Glomerular endothelial cell (primary cell): ENCODE measurements at places on chromosomes 13 and 19. TPM values are rescaled to one million over a fixed set of nuclear protein-coding genes. Genes with fewer than 3 reads are reported as not detected.

DNA sequence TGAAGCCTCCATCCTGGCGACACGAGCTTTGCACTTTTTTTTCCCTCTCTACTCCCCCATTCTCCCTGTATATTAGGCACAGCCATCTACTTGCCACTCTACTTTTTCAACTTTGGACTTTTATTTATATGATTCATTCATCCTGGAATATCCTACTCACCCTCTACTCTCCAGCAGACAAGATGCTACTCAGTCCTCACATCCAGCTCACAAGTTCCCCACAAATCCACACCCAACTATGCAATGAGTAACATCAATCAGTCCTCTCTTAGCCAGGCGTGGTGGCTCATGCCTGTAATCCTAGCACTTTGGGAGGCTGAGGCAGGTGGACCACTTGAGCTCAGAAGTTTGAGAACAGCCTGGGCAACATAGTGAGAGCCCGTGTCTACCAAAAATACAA, 23.9 kb upstream of the URAD start:
- DNase-seq = no peak

The RFPL4A gene
- total RNA-seq = not detected in 2 replicates

GRCh38 chr19:6531163-6531955, 533 bp downstream of the TNFSF9 start:
- DNase-seq = no peak

The NPHS1 gene
- total RNA-seq = not detected in 2 replicates

GRCh38 chr13:113959198-113959597, 14.7 kb downstream of the C13orf46 start:
- DNase-seq = no peak

DNA sequence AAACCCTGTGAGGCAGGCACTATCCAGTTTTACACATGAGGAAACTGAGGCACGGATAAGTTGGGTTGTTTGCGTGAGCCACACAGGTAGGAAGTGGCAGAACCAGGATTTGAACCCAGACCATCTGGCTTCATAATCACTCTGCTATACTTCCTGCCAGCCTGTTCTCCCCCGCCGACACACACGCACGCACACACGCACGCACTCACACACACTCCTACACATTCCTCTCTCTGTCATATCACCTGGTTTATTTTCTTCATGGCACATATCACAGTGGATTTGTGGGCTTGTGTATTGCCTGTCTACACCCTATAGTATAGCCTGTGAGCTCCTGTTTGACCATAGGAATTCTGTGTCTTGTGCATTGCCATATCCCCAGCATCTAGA, 140.0 kb downstream of the SIPA1L3 start:
- DNase-seq = no peak

- DNase-seq = no peak
These were observed 10.0 kb upstream of the IZUMO2 start for GRCh38 chr19:50173127-50173526.

The PCID2 gene
- 35.0 and 40.1 TPM in 2 replicates for total RNA-seq

The CEACAM5 gene
- not detected in 2 replicates for total RNA-seq

- DNase-seq = no peak
These were observed 314.7 kb downstream of the OLFM4 start for GRCh38 chr13:53343361-53343744.

The MYO16 gene
- 0.23 TPM in 1 of 2 replicates, not detected in the other for total RNA-seq

GRCh38 chr19:51458051-51458645, at the start of gene SIGLEC8:
Gene SIGLEC8, minus strand, starts transcription at chr19:51458454. Its CDS starts 67 bp downstream, at chr19:51458387.
- DNase-seq = no peak

- DNase-seq = no peak
These were observed 25.2 kb downstream of the IGFL1 start for GRCh38 chr19:46254776-46255175.

- DNase-seq = no peak
These were observed 1181.9 kb downstream of the OLFM4 start for GRCh38 chr13:54210397-54211049.

GRCh38 chr19:31015778-31016177, 333.5 kb downstream of the TSHZ3 start:
- DNase-seq = no peak

DNA sequence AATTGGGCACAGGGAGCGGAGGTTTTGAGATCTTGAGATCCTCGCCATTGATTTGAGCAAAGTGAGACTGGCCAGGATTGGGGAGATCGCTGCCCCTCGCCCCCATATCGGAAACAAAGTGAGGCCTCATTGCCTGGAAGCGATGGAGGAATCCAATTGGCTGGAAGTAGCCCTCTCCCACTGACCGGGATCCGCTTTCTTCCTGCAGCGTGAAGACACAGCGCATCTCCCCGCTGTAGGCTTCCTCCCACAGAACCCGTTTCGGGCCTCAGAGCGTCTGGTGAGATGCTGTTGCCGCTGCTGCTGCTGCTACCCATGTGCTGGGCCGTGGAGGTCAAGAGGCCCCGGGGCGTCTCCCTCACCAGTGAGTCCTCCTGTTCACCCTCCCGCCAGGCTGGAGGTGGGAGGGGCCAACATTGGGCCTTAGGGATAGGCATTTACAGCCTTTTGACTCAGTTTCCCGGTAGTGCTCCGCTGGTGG, 438 bp downstream of the PRKCSH start:
- DNase-seq = no peak

The GPR12 gene
- total RNA-seq = not detected in 2 replicates

The ZNF665 gene
- total RNA-seq = 1.9 and 2.5 TPM in 2 replicates

- DNase-seq = no peak
These were observed 5.6 kb upstream of the DPF1 start for GRCh38 chr19:38229585-38230073.

GRCh38 chr19:16878181-16878965, 10.4 kb upstream of the F2RL3 start:
- DNase-seq = no peak

GRCh38 chr13:106241974-106242953, 293.2 kb downstream of the EFNB2 start:
- DNase-seq = no peak

- no peak for DNase-seq
These were observed 160.5 kb downstream of the OLFM4 start for GRCh38 chr13:53189162-53189561.

GRCh38 chr19:17240062-17240752, 5.5 kb downstream of the NR2F6 start:
- no peak for DNase-seq

The TFPT gene
- total RNA-seq = 58.5 and 63.2 TPM in 2 replicates

GRCh38 chr13:109212650-109213049, 573.7 kb downstream of the IRS2 start:
- DNase-seq = no peak

The POU2F2 gene
- 7.4 and 10.7 TPM in 2 replicates for total RNA-seq

The ZNF888 gene
- total RNA-seq = 2.1 and 2.4 TPM in 2 replicates

GRCh38 chr19:11505032-11505503, 571 bp downstream of the ZNF653 start:
- DNase-seq = no peak

The TICAM1 gene
- total RNA-seq = 12.0 and 16.7 TPM in 2 replicates

GRCh38 chr19:10211061-10211460, 16.3 kb upstream of the DNMT1 start:
- DNase-seq = no peak

GRCh38 chr13:27044837-27045570, 126.6 kb downstream of the USP12 start:
- no peak for DNase-seq

- no peak for DNase-seq
These were observed 23.8 kb downstream of the DEDD2 start for GRCh38 chr19:42193706-42194105.

DNA sequence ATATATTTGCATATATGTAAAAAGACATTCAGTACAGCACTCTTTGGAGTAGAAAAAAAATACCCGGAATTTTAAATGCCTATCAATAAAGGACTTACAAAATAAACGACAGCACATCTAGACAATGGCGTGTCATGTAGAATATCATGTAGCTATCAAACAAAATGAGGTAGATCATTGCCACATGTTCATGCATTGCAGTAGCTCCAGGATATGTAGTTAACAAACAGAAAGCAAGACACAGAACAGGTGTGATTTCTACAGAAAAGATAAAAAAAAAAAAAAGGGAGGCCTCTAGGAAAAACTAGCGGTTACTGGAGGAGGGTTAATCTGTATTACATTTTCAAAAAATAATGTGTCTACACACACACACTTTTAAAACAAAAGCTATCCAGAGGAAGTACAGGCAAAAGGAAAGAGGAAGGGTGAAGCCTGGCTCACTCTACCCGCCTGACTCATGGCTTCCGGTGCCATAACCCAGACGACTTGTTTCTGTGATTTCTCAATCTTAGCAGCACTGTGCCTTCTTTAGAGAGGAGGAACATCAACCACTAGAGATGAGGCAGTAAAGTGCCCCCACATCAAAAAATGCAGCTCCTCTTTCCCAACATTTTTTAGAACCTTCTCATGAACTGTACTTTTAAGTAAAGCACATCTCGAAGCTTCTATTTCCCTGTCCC, 6.9 kb downstream of the KCTD12 start:
- DNase-seq = no peak

DNA sequence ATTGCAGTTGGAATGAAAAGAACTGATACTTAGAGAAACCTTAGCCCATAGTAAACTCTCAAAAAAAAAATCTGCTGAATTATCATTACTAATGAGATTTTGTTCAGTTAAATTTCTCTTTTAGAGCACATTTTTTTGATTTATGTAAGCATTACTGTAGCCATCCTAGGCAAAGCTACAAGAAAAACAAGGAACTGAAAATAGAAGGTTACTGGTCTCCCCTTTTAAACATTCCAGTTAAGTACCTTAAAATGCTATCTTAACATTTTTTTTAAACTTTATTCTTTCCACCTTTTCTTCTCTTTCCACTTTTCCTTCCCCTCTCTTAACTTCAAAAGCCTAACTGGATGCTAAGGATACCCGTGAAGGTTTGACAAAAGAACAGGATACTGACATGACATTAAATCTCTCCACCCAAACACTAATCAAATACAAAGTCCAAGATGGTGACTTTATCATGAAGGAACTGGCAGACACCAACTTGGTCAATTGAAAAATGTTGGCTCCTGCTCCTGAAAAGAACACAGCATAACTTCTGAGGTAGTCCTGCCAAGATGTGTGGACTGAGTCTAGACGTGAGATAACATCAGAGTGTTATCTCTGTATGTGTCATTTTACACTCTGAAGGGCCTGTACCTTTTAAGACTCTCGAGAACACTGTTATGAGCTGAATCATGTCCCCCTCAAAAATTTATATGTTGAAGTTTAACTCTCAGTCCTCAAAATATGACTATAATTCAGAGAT, 29.5 kb upstream of the SACS start:
- DNase-seq = no peak

DNA sequence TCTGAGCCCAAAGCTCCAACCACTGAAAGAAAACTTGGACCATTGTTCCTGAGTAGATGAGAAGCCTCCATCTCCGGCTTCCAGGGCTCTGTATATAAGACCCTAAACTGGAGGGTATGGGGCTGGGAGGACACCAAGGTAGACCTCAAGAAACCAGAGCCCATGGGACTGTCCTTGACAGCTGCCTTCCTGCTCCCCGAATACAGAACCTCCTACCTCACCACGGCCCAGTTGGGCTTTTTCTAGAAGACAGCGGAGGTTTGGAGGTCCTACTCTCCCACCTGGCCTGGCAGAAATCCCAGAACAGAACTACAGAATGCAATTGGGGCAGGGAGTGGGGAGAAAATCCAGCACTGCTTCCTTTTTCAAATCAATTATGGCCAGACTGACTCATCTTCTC, 177.3 kb upstream of the ZNF507 start:
- DNase-seq = no peak

GRCh38 chr19:18931316-18932162, 9.5 kb downstream of the HOMER3 start:
- no peak for DNase-seq

DNA sequence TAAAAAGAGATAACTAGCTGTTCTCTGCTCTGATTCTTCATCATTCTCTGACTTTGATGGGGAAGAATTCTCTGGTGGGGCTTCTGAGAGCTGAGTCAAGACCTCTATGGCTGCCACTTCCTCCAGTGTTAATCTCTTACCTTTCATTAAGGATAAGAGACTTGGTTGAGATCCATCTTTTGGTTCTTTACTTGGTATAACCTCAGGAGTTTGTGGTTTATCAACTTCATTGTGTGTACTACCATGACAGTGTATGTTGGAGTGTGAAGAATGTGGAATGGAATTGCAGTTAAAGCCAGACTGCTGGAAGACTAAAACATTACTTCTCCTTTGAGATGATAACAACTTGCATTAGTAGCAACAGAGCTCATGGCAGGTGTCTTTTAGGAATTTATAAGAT, 222.0 kb downstream of the SLITRK5 start:
- DNase-seq = no peak

The PGLYRP2 gene
- 0.29 TPM in 1 of 2 replicates, not detected in the other for total RNA-seq

- no peak for DNase-seq
These were observed 12.6 kb downstream of the FSD1 start for GRCh38 chr19:4316956-4317355.

The PDX1 gene
- not detected in 2 replicates for total RNA-seq

GRCh38 chr13:48317511-48318376, 14.2 kb downstream of the RB1 start:
- DNase-seq = no peak

DNA sequence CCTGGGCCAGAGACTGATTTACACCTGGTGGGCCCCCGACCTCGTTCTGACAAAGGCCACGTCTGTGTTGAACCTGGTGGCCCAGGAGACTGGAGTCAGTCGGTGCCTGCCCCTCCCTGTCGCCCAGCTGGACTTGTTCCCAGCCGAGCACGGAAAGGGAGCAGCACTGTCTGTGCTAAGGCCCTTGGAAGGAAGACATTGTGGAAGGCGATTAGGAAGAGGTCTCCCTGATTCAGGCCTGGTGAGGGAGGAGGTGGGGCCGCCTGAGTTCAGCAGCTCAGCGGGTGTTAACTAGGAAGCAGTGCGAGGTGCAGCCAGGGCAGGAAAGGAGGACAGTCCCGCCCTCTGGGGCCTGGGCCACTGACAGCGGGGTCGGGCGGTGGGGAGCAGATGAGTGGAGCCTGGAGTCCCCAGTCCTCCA, 64.7 kb downstream of the GPR12 start:
- DNase-seq = no peak

DNA sequence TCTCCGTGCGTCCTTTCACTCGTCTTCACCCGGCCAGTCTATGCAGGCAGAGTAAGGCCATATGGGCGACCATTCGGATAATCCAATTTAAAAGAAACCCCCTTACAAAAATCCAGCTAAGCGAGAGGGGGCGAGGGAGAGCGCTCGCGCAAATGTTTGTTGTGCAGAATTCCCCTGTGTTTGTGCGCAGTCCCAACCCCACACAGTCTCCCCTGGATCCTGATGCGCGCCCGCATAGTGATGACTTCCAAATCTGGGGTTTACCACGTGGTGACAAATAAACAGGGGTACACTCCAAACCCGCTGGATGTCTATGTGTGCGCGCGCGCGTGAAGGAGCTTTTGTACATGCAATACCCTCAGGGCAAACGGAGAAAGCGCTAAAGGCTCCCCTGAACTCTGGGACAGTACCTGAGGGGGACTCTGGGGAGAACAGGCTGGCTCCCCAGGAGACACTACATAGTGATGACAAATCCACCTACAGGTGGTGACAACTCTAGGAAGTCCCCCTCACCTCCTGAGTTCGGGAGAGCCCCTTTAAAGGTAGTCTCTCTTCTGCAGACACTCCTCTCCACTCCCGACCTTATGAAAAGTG, 8.5 kb downstream of the SOX21 start:
- DNase-seq = no peak
